ENCODE measurements at places on chromosomes 16 and 17. TPM values are rescaled to one million over a fixed set of nuclear protein-coding genes. Genes with fewer than 3 reads are reported as not detected.

MRM3 gene
- total RNA-seq, result 28.5 TPM

TBC1D3E gene
- total RNA-seq, result not detected

C17orf58 gene
- 14.3 TPM for total RNA-seq

MED31 gene
- total RNA-seq, result 6.6 TPM

EZH1 gene
- 26.6 TPM for total RNA-seq

SPNS3 gene
- not detected for total RNA-seq

MED13 gene
- 44.1 TPM for total RNA-seq

KCNJ18 gene
- not detected for total RNA-seq

SMPD3 gene
- total RNA-seq, result not detected

FBXW10 gene
- total RNA-seq, result 0.20 TPM

MT1A gene
- 17.6 TPM for total RNA-seq

OR1F1 gene
- not detected for total RNA-seq

EME2 gene
- 18.4 TPM for total RNA-seq

ATP5PD gene
- total RNA-seq, result 234 TPM

HOXB1 gene
- not detected for total RNA-seq

UMOD gene
- total RNA-seq, result not detected

TPSAB1 gene
- not detected for total RNA-seq

TAC4 gene
- total RNA-seq, result not detected

HP gene
- total RNA-seq, result not detected

CLDN9 gene
- not detected for total RNA-seq

EME1 gene
- 10.3 TPM for total RNA-seq

SHISA9 gene
- total RNA-seq, result not detected

CPNE7 gene
- 29.9 TPM for total RNA-seq

PER1 gene
- 38.1 TPM for total RNA-seq

KRTAP4-8 gene
- total RNA-seq, result not detected

RRAD gene
- 1.5 TPM for total RNA-seq

HBA1 gene
- total RNA-seq, result not detected

OTOP3 gene
- not detected for total RNA-seq

EVPLL gene
- total RNA-seq, result not detected

KRT20 gene
- not detected for total RNA-seq

DNAAF8 gene
- 0.59 TPM for total RNA-seq

CCL1 gene
- not detected for total RNA-seq

ABCC11 gene
- total RNA-seq, result under 0.01 TPM

SLC38A8 gene
- total RNA-seq, result not detected

ORC6 gene
- total RNA-seq, result 7.3 TPM

SLC25A11 gene
- 50.0 TPM for total RNA-seq

SPN gene
- total RNA-seq, result not detected

ACSM5 gene
- 8.5 TPM for total RNA-seq

TRPV2 gene
- total RNA-seq, result 76.2 TPM

PIRT gene
- not detected for total RNA-seq

SAMD14 gene
- 0.59 TPM for total RNA-seq

TBC1D3C gene
- not detected for total RNA-seq

KDM8 gene
- total RNA-seq, result 2.6 TPM

PITPNM3 gene
- 0.37 TPM for total RNA-seq

SKAP1 gene
- total RNA-seq, result not detected

KRTAP2-4 gene
- total RNA-seq, result not detected
